ENCODE measurements at places on chromosomes 6 and 20.

GRCh38 chr20:11091511-11091910 lies 417.7 kb upstream of the JAG1 start:
- DNase-seq = no peak

GRCh38 chr6:1131285-1132079 lies 180.4 kb upstream of the FOXQ1 start:
- no peak for DNase-seq

DNA sequence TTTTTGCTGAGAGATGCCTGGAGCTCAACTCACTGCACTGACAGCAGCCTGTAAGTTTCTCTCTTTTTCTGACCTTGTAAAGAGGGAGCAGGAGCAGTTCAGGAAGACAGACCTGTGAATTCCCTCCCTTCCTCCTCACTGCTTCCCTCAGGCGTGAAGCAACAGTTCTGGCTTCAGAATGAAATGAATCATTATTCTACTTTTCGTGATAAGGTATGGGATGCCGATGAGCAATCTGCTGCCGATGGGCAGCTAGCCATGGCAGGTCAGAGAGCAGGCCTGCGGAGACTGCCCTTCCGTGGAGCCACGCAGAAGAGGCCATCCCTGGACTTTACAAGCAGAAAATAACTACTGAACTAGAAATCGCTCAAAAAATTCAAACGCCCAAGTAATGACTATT lies 426.5 kb upstream of the RNF217 start:
- DNase-seq = no peak

DNA sequence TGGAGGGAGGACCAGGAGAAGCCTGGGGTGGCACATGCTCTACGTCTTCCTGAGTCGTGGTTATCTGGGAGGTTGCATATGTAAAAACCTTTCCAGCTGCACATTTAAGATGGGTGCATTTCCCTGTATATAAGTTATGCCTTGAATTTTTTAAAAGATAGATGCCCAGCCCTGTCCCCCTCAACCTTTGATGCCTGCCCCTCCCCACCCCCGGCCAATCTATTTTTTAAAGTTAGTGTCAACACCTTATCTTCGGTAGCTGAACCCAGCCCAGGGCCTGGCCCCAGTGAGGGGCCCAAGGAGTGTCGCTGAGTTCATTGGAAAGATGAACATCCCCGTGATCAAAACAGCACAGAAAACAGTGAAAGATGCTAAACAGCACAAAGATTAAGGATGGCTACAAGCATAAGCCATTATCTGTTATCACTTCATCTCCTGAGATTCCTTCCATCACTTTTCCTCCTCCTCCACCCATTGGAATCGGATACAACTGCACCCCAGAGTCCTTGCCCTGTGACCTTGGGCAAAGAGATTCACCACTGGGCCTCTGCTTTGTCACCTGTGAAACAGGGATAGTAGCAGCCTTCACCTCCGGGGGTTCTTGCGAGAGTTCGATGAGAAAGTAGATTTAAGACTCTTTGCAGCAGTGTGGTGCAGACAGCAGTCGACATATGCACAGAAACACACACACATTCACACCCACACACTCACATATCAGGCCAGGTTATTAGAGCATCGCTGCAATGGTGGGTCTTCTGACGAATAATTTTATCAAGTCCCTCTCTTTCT lies 47.5 kb downstream of the SIRPA start:
- DNase-seq = no peak

DNA sequence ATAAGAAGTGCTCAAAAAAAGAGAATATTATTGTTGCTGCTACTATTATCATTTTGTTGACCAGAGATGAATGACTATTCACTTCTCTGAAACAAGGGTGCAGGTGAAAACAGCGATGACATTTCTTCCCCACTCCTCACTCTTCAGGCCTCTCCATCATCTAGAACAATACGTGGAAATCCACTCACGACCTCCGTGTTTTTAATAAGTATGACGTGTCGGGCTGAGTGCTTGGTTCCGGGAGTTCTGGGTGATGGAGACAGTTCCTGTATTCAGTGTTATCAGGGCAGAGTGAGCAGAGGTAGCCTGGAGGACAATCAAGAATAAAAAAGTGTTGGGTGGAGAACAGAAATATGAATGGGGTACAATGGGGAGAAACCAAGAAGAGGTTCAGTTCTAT lies 130.0 kb upstream of the ZNF217 start:
- no peak for DNase-seq

- no peak for DNase-seq
Observed at GRCh38 chr6:31037169-31037568, 26.9 kb downstream of the MUC22 start.

DNA sequence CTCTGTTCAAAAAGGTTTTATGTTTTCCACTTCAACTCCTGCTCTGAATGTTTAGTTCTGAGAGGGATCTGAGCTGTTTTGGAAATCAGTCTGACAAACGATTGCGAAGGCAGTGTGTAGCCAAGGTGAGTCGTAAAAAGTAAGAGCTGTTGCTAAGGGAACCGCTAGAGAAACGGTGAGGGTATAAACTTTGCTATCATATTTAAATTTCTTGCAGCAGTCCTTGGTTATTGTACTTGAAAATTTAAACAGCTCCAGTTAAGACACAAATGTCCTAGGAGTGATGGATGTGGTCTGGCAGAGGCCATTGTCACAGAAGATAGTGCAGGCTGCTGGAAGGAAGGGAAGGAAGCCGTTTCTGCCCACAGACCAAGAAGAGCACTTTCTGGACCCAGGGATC lies 64.9 kb upstream of the CITED2 start:
- no peak for DNase-seq

- no peak for DNase-seq
Observed at GRCh38 chr6:25899580-25900408, 25.8 kb upstream of the SLC17A3 start.

GRCh38 chr6:125375821-125376220 lies 74.1 kb upstream of the HDDC2 start:
- no peak for DNase-seq

GRCh38 chr6:22248513-22249308 lies 48.1 kb downstream of the PRL start:
- DNase-seq = no peak

DNA sequence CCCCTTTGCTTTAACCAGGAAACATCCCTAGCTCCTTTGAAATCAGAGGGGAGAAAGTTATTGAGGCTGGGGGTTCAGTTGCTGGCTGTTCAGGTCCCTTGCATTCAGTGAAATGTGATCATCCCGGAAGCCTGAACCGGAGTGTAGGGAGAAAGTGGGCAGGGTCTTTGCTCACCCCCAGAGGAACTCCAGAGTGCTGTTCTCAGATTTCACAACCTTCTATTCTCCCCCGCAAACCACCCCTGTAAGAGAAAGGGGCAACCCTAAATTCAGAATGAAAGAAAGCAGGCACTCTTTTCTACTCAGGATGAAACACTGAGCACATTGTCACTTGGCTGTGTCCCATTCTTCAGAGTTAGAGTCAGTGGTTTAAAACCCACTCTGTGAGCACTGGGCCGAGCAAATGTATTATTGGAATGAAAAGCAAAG lies 139.8 kb downstream of the KHDC1L start:
- DNase-seq = no peak

- DNase-seq = no peak
Observed at GRCh38 chr20:44180814-44181213, 6.2 kb downstream of the JPH2 start.

DNA sequence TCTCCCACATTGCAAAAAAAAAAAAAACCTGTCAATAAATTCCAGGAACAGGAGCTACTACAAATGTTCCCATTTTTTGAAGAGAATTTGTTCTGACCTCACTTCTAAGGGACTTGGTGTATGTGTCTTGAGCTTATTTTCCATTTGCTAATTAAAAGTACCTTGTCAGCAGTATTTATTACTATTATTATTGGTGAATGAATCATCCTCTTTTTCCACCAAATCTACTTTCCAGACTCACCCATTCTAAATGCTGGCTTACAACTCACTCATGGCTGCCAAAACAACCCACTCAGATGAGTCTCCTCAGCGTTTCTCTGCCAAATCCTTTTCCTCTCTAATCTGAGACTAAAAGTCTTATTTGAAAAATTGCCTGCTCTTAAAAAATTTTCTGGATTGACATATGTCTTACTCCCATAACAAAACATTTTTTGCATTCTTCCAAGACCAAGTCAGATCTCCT lies 33.2 kb upstream of the TASP1 start:
- no peak for DNase-seq

DNA sequence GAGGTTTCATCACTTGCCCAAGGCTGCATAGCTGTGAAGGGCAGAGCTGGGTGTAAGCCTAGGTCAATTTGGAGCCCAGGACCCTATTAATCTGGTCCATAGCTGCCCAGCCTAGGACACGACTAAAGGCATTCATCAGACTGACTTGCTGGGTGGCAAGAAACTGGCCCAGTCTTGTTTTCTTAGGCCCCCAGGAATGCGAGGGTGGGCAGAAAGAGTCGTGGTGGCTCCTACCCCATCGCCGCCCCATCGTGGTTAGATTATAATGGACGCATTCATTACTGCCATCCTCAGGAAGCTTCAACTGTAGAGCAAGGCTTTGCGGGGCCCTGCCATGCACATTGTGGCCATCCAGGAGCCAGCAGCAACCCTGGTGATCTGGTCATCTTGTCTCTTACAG lies 16.1 kb downstream of the DYNLRB1 start:
- DNase-seq = no peak

- no peak for DNase-seq
Observed at GRCh38 chr6:112145080-112145573, 57.7 kb downstream of the FAM229B start.

DNA sequence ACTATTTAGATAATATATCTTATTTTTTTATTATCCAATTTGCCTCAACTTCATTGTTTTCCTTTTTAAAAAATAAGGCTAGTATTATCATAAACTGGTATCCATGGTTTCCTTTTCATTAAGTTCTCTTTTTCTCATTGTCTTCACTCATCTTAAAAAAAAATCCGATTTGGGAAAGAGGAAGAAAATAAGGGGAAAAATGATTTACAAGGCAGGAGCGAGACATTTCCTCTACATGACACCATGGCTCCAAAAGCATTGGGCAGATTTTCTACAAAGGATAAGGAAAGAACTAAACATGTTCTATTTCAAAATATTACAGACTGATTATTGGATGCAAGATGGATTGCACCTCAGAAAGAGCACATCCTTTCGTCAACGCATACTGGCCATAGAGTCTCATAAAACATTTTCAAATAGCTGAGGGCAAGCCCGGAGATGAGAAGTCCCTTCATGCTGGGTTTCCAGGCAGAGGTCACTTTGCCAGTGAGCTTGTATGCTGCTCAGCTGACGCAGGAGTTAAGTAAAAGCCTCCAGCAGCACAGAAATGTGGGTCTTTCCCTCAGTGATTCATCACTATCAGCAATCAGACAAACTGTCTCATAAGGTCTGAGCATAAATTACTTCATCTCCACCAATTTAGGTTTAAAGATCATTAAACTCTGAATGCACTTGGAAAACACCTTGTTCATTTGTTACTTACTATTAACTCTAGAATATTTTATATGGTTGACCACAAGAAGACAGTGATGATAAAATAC lies 129.0 kb upstream of the TNFAIP3 start:
- DNase-seq = no peak

DNA sequence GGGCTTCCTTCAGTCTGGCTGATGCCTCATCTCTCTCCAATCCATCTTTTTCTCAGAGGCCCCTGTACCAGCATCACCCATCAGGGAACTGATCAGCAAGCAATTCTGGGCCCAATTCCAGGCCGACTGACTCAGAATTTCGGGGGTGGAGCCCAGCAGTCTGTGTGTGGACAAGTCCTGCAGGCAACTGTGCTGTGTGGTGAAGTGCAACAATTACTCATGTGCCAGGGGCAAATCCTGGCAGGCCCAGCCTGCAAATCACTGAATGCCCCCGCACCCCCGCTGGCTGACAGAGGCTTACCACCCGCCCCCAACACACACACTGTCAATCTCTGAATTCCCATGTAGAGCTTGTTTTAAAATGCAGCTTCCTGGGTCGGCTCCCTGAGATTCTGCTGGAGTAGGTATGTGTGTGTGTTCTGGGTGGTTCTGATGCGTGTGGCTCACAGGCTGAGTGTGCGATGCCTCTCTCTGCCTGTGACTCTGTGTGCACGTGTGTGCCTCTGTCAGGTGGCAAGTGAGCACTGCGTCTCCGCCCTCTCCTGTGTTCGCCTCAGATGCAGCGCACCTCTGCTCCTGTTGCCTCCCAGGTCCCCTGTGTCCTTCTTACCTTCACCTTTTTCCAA lies 45.4 kb downstream of the SSR1 start:
- no peak for DNase-seq

- no peak for DNase-seq
Observed at GRCh38 chr6:166584155-166584554, 2.3 kb downstream of the RAMACL start.

DNA sequence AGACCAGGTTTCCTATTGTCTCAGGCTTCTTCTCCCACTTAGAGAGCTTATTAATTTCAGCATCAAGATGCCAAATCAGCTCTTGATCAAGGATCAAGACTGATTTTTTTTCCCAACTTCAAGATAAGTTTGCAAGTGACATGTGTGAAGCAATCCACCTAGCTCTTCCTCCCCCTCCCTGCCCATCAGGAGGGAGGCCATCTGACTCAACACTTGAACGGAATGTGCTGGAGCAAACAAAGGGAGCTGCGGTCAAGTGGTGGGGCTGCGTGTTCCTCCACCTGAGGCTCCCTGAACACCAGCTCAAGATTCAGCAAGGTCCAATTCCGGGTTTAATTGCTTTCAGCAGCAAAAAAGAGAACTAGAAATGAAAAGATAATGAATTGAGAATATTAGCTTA lies 38.7 kb downstream of the TTI1 start:
- no peak for DNase-seq

GRCh38 chr6:139981066-139981624 lies 606.7 kb upstream of the CITED2 start:
- no peak for DNase-seq

GRCh38 chr6:137884149-137884909 lies 17.3 kb downstream of the TNFAIP3 start:
- no peak for DNase-seq

GRCh38 chr6:11085758-11086435 lies 7.7 kb upstream of the SMIM13 start:
- no peak for DNase-seq

DNA sequence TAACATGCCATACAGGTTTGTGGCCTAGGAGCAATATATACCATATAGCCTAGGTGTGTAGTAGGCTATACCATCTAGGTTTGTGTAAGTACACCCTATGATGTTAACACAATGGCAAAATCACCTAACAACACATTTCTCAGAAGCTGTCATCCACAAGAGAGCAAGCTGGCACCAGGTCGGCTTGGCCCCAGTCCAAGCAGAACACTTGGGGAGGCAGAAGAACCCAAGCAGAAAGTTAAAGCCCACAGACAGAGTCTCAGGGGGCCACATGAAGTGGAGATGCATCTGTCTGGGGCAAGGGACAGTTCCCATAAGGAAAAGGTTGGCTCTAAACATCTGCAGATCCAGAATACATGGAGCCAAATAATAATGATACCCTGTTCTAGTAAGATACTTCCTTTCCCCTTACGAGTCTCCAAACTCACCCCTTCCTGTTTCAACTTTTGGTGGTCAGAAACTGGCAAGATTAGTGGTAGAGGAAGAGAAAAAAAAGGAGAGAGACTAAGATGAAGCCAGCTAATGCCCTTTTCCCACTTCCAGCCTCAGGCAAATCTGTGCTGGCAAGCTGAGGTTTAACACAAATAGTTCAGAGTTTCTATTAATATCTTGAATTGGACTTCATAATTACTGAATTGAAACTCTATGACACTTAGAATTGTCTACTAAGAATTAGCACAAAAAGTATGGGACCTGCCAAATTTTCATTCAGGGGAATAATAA lies 29.5 kb downstream of the TCF21 start:
- no peak for DNase-seq
